NCI-H2107 (cell line): ENCODE measurements at places on chromosomes 3 and 15.

DNA sequence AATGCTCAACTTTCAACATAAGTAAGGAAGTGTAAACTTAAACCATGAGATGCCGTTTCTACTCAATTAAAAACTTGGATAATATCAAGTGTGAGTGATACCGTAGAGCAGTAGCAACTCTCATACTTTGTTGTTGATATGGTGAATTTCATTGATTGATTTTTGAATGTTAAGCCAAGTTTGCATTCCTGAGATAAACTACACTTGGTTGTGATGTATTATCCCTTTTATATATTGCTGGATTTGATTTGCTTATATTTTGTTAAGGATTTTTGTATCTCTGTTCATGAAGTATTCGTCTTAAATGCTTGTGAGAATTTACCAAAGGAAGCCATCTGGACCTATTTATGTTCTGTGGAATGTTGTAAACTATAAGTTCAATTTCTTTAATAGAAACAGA is 21.7 kb downstream of the SLMAP start:
- no peak for DNase-seq

DNA sequence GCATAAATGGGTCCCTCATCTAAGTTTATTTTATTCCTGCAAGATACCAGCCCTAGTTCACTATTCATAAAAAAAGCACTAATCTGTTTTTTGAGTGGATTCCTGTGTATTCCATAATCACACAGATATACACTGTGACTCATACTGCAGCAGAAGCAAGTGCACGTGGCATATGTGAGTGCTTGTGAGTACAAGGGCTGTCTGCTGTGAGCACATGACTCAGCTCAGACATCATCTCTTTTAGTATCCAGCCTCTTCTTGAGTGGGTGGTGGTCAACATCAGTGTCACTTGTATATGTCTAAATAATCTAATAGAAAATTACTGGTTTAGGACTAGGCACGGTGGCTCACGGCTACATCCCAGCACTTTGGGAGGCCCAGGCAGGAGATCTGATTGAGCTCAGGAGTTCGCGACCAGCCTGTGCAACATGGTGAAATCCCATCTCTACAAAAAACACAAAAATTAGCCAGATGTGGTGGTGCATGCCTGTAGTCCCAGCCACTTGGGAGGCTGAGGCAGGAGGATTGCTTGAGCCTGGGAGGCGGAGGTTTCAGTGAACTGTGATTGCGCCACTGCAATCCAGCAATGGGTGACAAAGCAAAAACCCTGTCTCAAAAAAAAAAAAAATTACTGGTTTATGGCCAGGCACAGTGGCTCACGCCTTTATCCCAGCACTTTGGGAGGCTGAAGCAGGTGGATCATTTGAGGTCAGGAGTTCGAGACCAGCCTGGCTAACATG is 49.8 kb downstream of the NIPA2 start:
- DNase-seq = no peak

- no peak for DNase-seq
Measured at GRCh38 chr3:8499181-8499611, 2.4 kb upstream of the LMCD1 start.

- DNase-seq = no peak
Measured at GRCh38 chr3:61848885-61849284, 287.5 kb downstream of the PTPRG start.

DNA sequence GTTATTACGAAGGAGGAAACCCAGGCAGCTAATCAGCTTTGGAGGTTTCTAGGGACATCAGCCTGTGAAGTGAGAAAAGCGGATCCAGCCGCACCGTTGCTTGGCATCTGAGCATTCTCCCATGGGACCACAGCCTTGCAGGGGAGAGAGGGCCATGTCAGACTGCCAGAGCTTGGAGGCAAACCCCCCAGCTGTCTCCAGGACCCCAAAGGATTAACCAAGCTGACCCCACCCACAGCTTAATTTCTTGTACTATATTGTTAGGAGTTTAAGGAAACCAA is 5.1 kb downstream of the IGDCC3 start:
- no peak for DNase-seq

DNA sequence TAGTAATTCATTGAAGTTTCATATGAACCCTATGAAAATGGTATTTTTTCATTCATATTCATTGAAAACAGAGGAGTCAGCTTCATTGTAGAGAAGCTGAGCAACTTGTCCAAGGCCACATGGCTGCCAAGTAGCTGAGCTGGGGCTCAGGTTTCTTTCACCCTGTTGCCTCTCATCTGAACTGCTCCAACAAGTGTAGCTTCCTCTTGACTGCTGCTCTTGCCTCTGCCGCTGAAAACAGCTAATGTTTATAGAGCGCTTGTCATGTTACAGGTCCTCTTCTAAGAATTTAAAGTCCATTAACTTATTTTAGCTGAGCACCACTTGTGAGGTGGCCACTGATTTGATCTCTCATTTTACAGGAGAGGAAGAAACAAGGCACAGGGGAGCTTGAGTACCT is 81.1 kb downstream of the PDCD6IP start:
- DNase-seq = peak; percentile 16

GRCh38 chr3:425079-425478 is 228.5 kb downstream of the CHL1 start:
- DNase-seq = no peak

DNA sequence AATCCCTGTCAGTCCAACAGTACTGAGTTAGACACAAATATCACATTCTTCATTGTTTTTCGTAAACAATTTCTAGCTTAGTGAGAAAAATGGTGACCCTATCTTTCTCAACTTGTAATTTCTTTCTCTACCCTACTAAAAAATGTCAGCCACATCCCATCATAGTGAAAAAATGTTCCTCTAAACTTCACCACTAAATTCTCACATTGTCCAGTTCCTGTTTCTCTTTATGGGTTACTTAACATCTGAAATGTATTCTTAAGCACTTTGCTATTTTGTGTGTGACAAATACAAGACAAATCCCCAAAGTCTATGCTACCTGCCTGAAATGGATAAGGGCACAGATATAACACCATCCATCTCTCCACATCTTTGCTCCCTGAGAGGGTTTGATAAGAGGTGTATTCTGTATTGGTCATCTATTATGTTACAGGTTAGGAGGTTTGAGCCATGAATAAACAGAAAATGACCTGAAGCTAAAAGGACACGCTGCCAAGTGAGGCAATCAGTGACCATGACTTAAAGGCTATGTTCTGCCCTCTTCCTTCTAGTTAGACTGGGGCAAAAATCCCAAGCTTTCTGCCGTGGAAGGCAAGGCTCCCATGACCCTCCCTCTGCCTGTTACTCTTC is 118.2 kb downstream of the GADL1 start:
- DNase-seq = no peak

DNA sequence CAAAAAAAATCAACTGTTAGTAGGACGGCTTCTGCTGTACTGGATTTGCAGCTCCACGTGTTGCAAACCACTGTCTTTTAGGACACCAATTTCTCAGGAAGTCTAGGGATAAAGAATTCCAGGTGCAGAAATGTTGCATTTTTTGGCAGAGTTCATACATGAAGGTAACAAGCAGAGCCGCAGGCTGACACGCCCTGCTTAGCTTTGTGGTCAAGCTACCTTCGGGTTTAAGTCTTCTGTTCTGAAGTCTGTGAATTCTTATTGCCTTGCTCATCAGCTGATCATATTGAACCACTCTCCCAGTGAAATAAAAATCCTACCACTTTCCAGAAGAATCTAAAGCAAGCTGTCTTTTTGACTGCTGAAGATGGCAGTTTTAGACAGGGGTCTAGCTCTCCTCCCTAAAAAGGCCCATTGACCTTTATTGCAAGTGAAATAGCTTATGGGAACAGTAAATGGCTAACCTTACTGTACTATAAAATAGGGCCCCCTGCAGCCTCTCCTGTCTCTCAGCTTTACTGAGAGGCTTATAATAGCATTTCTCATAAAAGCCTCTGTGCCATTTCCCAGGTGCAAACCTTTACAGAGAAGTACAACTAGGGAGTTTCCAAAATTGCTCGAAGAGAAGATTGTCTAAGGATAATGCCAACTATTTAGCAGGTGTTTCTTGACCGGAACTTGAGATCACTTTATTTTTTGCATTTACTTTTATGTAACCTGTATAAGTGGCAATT is 262.2 kb upstream of the IL12A start:
- DNase-seq = no peak

GRCh38 chr3:78918361-78919020 is 849.3 kb downstream of the ROBO1 start:
- no peak for DNase-seq

DNA sequence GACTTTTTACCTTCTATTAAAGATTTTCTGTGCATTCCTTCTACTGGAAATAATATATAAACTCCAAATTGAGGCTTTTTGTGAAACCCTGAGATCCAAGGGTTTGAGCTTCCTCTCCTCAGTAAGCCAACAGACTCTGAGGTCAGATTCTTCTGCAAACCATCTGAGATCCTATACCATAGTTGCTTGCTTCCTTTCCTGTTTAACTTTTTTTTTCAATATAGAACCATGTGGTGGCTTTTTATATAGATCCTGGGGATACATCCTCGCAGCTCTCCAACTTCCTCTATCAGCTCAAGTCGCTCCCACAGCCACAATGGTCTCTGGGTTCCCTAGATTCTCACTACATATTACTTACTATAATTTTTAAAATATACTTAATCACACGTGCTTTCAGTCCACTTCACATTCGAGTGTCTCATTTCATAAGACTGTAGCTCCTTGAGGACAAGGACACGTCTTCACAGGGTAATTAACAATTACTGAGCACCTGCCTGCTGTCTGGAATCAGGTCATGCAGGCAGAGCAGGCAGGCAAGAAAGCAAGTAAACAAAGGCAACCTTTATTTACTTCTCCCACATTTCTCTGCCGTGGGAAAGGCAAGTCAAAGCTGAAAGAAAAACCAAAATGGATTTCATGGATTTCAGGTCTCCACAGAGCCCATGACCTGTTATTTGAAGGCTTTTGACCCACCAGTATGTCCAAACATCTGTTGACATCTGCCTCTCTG is 941.5 kb downstream of the FHIT start:
- DNase-seq = no peak

DNA sequence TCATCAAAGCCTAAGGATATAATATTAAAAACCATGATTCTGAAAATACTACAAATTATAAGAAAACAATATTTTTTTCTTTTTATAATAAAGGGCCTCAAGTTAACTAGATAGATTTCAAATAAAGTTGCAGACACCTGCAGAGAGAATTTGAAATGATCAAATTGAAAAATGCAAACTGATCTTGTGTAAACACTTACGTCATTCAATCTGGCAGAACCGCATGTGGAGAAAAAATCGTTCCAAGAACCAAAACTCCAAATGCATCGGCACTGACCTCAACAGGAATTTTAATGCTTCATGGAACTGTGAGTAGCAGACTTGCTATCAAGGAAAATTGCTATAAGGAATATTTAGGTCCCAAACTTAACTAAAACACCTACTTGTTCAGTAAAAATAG is 17.2 kb downstream of the CPA3 start:
- peak; percentile 60 for DNase-seq
